ENCODE measurements at places on chromosomes 4 and X.

DNA sequence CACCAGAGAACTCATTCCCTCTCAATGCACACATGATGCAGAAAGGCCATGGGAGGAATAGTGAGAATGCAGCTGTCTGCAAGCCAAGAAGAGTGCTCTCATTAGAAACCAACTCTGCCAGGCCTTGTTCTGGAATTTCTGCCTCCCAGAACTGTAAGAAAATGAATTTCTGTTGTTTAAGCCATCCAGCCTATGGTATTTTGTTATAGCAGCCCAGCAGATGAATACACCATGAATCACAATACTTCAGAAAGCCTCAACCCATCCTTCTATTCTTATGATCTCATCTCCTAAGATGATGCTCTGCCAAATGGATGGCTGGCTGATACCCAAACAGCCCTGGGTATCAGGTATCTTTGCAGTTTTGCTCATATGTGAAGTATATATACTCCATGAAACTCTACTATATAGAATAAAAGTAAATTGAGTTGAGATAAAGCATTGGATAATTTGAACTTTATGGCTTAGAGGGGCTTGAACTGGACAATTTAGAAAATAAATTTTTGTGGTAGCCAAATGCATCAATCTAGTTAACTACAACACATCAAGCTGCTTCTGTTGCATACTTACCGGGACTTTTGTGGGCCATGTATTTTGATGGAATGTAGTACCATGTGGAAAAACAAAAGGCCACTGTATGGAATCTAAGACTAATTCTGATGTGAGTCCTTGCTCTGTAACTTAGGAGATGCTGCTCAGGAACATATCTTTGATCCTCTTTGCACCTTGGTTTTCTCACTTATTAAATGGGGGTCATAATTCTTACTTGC is 245.9 kb downstream of the HS3ST1 start:
- no peak for DNase-seq

DNA sequence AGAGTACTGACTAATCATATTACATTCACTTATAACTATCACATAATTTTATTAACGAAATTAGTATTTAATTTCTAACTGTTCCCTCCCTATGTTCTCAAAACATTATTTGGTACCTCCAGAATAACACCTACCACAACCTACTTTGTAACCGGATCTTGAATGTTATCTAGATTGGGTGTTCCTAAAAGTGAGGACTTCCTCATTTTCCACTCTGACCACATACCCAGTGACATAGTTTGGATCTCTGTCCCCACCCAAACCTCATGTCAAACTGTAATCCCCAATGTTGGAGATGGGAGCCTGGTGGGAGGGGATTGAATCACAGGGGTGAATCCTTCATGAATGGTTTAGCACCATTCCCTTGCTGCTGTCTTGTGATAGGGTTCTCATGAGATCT is 21.8 kb downstream of the NR3C2 start:
- DNase-seq = no peak

GRCh38 chrX:110015915-110016314 is 13.0 kb downstream of the TMEM164 start:
- DNase-seq = no peak

GRCh38 chr4:3638080-3638795 is 106.0 kb upstream of the LRPAP1 start:
- peak; percentile 15 for DNase-seq

DNA sequence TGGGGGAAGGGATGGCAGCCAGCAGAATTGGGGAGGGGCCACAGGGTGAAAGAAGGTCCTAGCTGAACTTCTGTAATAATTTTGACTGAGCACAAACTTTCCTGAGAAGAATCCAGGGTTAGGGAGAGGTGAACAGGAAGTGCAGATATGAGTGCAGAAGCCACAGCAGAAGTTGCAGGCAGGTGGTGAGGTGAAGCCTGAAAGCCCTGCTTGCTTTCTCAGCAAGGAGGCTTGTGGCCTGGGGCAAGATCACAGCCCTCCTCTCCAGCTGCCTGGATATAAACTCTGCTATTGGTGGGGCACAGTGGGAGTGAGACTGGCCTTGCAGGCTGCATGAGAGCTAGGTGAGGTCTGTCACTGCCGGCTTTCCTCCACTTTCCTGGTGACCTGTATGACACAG is 44.1 kb upstream of the UPRT start:
- no peak for DNase-seq

GRCh38 chrX:2642791-2643190 is 48.3 kb upstream of the CD99 start:
- DNase-seq = no peak

GRCh38 chrX:114905251-114905650 is 112.2 kb downstream of the IL13RA2 start:
- DNase-seq = no peak

DNA sequence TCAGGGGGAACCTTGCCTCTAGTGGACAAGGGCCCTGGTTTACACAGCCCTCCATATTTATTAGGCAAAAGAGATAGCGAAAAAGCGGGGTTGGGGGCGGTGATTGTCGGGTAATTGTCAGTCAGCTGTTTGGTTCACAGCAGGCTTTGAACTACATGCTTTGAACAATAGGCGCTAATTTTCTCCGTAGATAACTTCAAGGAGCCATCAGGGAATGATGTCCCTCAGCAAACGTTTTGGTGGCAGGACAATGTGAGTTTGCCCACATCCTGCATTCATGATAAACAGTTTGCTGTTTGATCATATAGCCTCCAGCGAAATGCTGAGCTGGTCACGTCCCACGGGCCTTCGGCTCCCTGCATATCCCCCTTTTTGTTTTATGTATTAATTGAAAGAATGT is 65.2 kb downstream of the KANTR start:
- DNase-seq = no peak

GRCh38 chr4:114265342-114265741 is 285.9 kb upstream of the ARSJ start:
- no peak for DNase-seq

DNA sequence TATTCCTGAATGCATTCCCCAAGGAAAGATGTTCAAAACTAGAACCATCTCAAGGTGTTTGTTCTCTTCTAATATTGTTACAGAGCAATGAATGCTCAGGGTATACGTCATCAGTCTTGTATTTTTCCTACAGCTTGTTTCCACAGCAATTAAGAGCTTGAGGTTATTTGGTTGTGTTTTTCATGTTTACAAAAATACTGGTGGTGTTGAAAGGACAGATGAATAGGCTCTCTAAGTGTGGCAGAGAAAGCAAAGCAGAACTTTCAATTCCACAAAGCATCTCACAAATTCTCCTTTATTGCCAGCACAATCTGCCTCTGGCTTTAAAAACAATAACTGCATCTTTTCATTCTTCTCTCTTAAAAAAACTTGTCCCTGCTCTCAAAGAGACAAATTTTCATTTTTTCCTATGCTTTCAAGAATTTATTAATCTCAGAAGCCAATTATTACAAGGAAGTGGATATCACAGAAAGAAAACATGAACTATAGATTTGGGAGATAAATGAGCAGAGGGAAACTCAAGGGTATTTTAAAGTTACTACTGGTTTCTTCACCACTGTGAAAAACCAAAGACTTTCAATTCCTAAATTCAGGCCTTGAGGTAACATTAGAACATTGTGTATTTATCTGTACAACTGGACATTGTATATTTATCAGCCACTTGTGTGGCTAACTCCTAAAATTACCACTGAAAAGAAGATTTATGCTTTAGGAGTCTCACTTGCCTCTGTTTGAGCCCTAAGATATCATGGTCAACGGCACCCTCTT is 49.2 kb downstream of the DDX53 start:
- DNase-seq = no peak

DNA sequence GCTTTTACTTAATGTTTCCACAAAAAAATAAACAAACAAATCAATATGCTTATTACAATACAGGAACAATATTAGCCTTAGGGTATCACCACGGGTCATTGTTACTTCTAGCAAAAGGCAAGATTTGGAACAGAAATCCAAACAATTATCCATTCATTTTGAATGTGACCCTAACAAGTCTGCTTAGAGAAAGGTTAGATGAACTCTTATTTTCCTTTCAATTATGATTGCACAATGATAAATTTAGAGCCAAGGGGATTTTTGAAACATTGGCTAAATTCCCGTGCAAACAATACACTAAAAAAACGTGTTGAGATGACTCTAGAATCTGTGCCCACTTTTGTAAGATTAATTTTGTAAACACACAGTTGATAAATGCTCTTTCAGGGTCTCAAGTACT is 474.7 kb downstream of the PCDH7 start:
- no peak for DNase-seq
